Effector CD8-positive, alpha-beta T cell (primary cell): ENCODE measurements at places on chromosomes 16 and 17.

DNA sequence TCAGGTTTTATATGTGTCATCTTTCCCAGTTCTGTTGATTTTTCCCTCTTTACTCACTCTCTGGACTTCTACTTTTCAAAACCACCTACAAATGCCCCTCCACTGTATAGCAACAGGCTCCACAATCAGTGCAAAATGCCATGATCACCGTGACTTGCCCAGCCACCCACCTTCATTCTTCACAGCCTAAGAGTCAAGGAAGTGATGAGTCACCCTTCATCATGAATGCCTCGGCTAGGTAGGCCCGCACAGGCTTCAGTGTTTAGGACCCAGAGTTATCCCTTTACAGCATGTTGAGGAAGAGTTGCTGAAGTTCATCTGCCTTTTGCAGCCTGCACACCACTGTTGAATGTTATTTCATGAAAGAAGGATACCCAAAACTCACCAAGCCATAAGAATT, 158.6 kb downstream of the PMP22 start:
- no peak for DNase-seq

DNA sequence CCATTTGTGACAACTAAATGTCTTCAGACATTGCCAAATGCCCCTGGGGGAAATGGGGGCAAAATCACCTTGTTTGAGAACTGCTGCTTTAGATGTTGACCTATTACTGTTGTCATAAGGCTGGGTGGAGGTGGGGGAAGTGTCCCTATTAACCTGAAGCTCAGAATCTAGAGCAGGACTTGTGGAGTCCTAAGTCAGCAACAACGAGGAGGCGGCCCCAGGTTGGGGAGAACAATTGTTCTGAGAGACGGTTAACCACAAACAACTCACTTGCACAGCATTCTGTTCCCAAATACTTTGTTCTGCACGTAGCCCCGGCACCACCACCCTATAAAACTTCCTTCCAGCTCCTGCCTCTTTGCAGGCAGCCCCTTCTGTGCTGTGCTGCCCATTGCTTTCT, 32.5 kb downstream of the TEKT5 start:
- DNase-seq: no peak

DNA sequence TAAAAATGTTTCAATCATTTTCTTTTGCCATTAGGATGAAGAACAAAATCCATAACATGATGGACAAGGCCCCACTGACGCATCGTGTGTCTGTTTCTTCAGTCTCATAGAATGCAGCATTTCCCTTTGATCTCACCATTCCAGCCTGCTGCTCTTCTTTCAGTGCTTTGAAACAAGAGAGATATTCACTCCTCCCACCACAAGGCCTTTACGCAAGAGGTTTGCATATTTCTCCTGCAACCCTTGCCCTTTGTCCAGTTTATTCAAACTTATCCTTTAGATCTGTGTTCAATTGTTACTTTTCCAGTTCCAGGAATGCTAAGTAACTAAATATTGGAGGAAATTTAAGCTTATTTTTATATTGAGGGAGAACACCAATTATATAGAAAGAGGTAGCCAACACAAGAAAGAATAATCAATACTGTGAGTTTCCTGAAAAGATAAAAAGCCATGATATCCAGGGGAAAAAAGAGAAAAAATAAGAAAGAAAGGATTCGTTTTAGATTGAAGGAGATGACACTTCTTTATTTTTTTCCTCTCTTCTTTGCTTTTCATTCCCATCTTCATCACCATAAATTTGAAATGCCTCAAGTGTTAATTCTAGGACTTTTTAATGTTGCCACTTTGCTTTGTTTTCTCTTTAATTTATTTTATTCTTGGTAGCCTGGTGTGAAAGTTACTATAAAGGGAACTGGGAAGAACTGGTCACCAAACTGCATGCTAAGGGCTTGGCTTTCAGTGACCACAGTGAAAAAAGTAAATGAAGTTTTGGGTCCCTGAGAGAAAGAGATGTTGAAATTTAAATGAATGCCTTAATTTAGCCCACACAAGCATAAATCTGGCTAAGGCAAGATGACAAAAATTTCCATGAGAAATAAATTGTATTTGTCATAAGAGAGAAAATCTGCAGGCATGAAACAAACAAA, 102.1 kb downstream of the KIF2B start:
- DNase-seq: no peak

DNA sequence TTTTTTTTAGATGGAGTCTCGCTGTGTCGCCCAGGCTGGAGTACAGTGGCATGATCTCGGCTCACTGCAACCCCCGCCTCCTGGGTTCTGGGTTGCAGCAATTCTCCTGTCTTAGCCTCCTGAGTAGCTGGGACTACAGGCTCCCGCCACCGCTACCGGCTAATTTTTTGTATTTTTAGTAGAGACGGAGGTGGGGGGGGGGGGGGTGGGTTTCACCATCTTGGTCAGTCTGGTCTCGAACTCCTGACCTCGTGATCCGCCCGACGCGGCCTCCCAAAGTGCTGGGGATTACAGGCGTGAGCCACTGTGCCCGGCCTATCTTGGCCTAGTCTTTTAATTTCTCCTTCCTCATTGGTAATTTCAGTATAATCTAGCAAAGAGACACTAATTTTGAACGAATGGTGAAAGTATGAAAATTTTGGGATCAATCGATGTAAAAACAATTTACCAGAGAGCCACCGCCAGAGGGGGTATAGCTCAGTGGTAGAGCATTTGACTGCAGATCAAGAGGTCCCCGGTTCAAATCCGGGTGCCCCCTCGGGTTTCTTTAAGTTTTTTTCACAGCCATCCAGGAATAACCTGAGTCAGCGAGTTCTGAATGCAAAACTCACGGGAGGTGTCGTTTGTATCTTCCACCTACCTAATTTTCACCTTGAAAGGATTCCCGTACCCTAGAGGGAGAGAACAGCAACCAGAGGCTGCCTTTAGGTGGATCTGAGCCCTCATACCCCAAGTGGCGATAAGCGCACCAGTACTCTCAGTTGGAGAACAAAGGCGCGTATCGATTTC, 2.5 kb upstream of the LASP1 start:
- no peak for DNase-seq

- no peak for DNase-seq
Measured at GRCh38 chr16:17105239-17105797, 365.4 kb downstream of the XYLT1 start.

DNA sequence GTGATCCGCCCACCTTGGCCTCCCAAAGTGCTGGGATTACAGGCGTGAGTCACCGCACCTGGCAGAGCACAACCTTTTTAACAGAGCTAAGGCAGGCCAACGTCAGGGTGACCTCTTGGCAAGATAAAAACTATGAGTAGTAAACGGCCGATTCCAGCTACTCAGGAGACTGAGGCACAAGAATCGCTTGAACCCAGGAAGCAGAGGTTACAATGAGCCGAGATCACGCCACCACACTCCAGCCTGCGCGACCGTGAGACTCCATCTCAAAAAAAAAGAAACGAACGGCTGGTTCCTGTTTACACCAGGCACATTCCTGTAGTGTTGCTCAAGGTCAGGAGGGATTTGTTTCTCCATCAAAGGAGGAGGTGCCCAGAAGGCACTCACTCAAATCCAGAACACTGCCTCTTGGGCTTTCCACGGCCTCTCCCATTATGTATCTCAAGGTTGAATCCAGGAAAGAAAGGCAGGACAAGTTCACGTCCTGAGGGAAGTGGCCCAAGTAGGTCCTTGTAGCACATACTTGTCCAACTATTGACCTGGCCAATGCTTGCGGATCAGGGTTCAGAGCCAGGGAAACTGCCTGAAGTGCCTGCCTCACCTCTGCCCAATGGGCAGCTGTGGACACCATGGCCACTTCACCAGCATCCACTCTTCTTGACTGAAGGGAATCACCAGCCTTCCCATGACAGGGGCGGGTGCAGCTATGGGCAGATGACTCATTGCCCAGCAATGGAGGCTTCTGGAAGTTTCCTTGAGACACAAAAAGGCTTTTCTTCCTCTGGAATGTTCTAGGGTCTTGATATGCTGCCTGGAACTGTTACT, 13.5 kb downstream of the KNOP1 start:
- DNase-seq: no peak

DNA sequence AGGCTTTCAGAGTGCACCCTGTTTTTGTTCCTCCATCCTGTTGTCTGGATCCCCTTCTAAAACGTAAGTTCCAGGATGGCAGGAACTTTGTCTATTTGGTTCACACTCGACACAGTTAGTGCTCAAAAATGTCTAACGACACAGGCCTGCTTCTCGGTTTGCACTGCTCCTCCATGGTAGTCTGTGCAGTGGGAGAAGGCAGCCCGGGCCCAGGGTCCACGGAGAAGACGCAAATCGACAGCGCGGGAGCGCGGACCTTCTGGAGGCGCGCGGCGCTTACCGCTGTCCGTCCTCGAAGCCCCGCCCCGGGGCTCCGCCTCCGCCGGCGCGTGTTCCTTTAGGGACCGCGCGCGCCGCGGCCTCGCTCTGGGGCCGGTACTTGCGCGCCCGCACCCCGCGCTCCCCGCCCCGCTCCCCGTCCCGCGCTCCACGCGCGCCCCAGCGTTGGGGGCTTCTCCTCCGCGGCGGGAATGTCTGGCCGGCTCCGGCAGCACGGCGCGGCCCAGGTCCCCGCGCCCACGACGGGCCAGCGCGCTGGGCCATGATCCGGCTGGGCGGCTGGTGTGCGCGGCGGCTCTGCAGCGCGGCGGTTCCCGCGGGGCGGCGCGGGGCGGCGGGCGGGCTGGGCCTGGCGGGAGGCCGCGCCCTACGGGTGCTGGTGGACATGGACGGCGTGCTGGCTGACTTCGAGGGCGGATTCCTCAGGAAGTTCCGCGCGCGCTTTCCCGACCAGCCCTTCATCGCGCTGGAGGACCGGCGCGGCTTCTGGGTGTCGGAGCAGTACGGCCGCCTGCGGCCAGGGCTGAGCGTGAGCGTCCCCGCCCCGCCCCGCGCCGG, at the start of gene NT5M:
NT5M (plus strand) TSS at position 364 of the 837 bp plus-strand sequence; CDS start at position 542, 178 bp downstream.
- peak; percentile 40 for DNase-seq

DNA sequence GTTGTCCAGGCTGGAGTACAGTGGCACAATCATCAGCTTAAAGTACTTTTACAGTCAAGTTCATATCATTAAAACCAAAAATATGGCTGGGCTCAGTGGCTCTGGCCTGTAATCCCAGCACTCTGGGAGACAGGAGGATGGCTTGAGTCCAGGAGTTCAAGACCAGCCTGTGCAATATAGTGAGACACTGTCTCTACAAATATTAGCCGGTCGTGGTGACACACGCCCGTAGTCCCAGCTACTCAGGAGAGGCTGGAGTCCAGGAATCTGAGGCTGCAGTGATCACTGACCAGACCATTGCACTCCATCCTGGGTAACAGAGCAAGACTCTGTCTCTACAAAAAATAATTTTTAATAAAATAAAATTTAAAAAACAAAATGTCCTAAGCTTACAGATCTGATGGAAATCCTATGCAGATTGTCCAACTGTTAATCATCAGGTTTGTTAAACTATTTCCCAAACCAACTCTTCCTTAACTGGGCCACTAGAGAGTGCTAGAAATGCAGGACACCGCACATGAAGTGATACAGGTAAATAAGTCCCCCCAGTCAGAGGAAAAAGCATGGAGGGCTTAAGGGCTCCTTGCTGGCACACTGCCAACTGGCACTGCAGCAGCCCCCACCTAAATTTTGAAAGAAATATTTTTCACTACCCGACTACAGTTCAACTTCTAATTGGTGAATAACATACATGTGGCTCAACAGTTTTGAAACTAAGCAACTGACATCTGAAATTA, 2.8 kb downstream of the USP22 start:
- DNase-seq: no peak

DNA sequence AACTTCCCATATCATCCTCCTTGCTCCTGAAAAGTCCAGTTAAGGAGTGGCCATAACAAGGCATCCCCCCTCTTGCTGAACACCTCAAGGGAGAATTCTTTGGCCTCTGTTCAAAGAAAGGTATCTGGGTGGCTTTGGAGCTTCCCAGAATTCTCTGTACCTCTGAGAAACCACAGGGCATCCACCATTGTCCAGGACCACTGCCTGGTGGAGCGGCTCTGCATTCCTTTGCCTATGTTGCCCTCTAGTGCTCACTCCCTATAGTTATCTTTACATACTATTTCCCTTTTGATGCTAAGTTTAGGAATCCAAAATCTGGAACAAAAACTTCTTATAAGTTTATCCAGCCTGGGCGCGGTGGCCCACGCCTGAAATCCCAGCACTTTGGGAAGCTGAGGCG, 30.3 kb downstream of the CHD9NB start:
- DNase-seq: no peak

DNA sequence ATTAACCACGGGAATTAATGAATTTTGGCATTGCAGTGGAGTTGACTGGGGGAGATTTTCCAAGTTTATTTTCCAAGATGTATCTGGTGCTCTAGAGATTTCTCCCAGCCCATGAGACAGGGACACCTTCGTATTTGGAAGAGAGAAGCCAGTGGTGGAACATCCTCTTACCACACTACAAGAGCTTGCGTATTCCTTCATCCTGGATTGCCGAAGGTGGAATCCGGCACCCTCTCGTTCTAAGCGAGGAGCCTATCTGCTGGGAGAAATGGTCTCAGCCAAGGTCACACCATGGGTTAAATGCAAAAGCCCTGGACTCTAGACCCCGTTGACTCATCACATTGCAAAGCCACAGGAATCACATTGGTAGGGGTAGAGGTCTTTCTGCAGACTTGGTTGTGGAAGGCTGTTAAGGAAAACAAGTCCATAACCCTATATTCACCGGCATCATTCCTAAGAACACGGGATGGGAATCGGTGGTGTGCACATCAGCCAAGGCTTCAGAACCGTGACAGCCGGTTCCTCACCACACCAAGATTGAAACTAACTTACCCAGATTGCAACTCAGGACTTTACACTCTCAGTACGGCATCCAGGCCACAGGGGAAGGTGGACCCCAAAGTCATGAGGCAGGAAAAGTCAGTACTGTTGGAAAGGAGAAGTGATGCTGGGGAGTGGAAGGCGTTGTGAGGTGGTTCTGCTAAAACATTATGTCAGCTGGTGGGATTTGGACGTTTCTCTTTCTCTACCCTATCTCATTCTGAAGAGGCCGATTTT, 259.8 kb downstream of the CPPED1 start:
- no peak for DNase-seq

- no peak for DNase-seq
Measured at GRCh38 chr16:58366247-58367031, 25.8 kb upstream of the GINS3 start.

DNA sequence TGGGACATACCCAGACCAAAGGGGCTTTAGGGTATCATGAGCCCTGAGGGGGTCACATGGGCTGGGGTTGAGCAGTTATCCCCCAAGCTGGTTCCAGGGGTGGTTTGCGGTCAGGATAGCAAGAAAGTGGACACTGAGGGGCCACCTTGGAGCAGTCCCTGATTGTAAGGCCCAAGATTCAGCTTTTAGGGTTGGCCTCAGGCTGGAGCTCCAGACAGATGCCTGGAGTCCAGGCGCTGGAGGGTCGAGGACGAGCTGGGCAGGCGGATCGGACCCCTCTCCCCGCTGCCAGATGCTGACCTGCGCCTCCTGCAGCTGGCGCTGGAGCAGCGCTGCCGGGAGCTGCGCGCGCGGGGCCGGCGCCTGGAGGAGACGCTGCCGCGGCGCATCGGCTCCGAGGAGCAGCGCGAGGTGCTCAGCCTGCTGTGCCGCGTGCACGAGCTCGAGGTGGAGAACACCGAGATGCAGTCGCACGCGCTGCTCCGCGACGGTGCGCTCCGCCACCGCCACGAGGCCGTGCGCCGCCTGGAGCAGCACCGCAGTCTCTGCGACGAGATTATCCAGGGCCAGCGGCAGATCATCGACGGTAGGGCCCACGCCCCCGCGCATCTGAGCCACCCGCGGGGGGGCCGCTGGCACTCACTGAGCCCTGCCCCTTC, 10.0 kb downstream of the BTBD17 start:
- DNase-seq: no peak

GRCh38 chr17:66469088-66469442, 166.7 kb downstream of the PRKCA start:
- no peak for DNase-seq

- DNase-seq: no peak
Measured at GRCh38 chr17:74296548-74296936, 22.5 kb downstream of the DNAI2 start.
